ENCODE measurements at places on chromosomes 11 and 22. TPM values are rescaled to one million over a fixed set of nuclear protein-coding genes. Genes with fewer than 3 reads are reported as not detected.
A peak's percentile ranks its signal among the peaks of the same experiment; 100 is the strongest.

DNA sequence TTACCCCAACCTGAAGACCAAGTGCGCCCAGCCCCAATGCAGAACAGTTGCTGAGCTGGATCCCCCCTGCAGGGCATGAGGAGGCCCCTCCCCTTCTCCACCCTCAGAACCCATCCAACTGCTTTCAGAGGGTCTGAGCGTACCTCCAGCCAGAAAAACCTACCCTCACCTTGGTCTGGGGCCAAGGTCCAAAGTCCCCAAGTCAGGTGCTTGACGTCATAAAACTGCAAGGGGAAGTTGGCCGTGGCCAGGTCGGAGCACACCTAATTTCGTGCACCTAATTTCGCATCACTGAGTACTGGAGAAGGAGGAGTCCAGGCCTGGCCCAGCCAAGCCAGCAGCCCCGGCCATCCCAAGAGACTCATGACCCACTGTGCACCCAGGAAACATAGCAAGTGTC lies 289.8 kb downstream of the CTTN start:
- no peak for DNase-seq

MS4A12 gene
- total RNA-seq: not detected

GRCh38 chr22:49724893-49725489 lies 102.7 kb downstream of the BRD1 start:
- peak; percentile 58 for DNase-seq

GRCh38 chr22:32693102-32693501 lies 108.4 kb upstream of the TIMP3 start:
- DNase-seq: no peak

DNA sequence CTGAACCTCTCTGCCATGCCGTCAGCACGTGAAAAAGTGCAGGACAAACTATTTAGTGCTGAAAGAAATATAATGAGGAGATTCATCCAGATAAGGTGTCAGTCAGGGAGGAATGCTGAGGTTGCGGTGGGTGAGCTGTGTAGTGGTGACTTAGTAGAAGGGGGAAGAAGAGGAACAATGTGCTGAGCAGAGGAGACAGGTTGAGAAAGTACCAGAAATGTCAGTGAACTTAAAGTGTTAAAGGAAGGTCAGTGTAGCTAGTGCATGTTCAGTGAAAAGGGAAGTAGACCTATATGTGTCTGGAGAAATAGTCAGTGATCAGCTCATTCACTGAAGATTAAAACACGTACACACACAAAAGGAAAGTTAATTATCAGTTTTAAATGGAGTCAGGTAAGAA lies 237.6 kb upstream of the CCDC179 start:
- no peak for DNase-seq

DNA sequence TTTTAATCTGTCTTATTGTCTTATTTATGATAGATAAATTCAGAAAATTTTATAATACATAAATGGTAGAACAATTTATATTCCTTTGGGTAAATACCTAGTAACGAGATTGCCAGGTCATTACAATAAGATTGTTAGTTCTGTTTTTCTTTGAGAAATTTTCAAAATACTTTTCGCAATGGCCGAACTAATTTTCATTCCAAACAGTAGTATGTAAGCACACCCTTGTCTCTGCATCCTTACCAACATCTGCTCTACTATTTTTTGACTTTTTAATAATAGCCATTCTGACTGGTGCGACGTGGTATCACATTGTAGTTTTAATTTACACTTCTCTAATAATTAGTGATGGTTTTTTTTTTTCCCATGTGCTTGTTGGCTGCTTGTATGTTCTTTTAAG lies 351.4 kb upstream of the LUZP2 start:
- DNase-seq: no peak

MAP4K2 gene
- total RNA-seq: 25.0 TPM

GRCh38 chr11:78425399-78426070 lies 7.9 kb upstream of the GAB2 start:
- DNase-seq: no peak

DNA sequence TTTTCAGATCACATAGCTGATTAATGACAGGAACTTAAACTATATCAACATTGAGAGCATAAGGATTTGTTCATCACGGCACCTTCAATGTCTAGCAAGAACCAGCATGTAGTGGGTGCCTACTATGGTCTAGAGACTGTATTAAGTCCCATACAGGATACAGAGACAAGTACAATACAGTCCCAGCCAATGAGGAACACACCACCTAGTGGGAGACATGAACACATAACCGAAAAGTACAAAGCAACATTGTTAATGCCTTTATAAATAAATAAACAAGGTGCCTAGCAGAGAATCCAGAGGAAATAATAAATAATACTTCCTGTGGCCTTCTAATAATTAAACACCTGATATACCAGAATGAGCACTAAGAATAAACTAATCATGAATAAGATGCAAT lies 87.7 kb upstream of the OPCML start:
- no peak for DNase-seq

MPZL3 gene
- 5.0 TPM for total RNA-seq

CD44 gene
- 2.9 TPM for total RNA-seq

DNA sequence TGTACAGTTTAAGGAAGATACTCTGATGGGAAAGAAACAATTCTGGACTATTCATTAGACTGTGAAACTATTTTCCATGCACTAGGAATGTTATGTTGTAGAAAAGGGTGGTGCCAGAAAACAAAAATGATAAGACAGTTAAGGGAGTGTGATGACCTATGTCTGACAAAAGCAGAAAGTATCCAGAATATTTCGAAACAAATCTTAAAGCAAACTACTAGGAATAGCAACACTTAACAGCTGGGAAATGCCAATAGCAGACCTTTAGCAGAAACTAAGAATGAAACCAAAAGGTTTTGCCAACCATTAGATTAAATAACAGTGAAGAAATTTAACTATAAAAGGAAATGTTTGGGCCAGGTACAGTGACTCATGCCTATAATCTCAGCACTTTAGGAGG lies 3.3 kb upstream of the ARHGAP20 start:
- DNase-seq: no peak
